Bronchial epithelial cell (primary cell): ENCODE measurements at places on chromosomes 16 and 17. TPM values are rescaled to one million over a fixed set of nuclear protein-coding genes. Genes with fewer than 3 reads are reported as not detected.

- no peak for DNase-seq
Observed at GRCh38 chr16:25143928-25144327, 32.4 kb downstream of the LCMT1 start.

DNA sequence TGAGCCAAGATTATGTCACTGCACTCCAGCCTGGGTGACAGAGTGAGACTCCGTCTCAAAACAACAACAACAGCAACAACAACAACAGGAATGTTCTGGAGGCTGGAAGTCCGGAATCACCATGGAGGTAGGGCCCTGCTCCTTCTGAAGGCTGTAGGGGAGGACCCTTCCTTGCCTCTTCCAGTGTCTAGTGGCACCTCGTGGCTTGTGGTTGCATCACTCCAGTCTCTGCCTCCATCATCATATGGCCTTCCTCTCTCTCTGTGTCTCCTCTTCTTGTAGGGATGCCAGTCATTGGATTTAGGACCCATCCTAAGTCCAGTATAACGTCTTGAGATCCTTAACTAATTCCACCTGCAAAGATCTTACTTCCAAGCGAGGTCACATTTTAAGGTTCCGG, 14.0 kb downstream of the NAGPA start:
- no peak for DNase-seq

DNA sequence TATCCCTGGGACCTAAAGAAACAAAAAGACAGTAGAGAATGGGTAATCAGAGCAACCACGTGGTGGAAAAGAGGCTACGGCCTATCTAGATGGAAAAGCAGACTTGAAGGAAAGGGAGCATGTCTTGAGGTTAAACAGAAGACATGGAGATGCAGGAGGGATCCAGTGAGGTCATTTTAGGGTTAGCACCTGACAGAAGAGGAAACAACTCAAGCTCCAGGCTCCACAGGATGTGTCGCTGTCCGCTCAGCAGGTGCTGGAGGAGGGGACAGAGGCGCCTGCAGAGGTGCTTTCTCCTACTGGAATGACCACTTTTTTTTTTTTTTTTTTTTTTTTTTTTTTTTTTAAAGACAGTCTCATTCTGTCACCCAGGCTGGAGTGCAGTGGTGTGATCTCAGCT, 47.5 kb upstream of the CLEC3A start:
- DNase-seq = no peak

GRCh38 chr16:75085556-75085955, 31.0 kb downstream of the LDHD start:
- DNase-seq = no peak

Gene TMC5
- 0.26 and 3.5 TPM in 2 replicates for total RNA-seq
